ENCODE measurements at places on chromosomes 4 and X.

DNA sequence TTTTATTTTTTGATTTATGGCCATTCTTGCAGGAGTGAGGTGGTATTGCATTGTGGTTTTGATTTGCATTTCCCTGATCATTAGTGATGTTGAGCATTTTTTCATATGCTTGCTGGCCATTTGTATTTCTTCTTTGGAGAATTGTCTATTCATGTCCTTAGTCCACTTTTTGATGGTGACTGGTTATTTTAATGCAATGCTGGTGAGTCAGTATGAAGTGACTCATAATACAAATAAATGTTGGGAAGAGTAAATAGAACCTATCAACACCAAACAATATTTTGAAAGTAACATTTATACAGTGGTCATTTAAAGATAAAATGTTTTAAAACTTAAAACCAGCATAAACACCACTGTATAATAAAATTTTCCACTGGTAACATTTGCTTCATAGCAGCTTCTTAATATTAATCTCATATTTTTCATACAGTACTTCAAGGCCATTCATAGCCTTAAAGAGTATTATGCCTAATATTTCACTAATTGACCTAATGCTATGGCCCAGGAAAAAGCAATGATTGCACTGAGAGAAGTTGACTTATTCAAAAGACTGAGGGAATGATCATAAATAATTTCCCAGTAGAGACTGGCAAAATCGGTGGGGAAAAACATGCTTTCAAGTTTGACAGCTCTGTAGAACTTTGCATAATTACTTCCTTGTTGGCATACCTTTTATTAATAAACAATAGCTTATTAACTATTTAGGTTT is 33.9 kb downstream of the CASK start:
- peak; percentile 76 for DNase-seq

- DNase-seq, result peak; percentile 85
Observed at GRCh38 chrX:117990438-117990837, 126.2 kb downstream of the KLHL13 start.

DNA sequence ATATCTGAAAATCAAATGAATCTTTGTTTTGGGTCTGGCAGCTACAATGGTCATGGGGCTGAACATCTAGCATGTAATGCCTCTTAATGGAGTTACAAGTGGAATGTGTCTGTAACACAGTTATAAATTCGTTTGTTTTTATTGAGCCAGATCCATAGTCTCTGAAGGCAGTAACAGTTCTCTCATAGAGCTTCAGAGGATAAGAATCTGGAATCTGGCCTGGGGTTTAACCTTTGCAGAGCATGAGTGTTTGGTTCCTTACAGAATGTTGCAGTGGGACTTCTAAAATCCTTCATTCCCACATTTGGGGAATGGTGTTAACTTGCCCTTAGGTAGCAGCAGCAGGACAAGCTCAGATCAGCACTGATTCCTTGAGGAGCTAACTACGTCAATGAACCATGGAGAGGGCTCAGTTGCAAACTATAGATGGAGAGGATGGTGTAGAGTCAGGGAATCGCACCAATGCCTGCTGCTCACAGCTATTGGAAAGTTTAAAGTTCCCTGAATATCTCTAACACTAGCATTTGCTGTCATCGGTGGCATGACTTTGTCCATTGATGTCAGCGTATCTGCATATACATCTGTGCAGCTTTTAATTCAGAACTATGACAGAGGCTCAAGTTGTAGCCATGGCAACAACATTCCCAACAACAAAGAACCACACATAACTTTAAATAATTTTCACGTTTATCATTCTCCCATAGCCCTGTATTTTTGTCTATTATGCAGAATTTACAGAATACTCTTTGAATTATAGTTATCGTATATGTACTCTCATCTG is 72.2 kb downstream of the RASGEF1B start:
- no peak for DNase-seq

GRCh38 chr4:186249785-186250754 is 15.9 kb upstream of the F11 start:
- peak; percentile 58 for DNase-seq

DNA sequence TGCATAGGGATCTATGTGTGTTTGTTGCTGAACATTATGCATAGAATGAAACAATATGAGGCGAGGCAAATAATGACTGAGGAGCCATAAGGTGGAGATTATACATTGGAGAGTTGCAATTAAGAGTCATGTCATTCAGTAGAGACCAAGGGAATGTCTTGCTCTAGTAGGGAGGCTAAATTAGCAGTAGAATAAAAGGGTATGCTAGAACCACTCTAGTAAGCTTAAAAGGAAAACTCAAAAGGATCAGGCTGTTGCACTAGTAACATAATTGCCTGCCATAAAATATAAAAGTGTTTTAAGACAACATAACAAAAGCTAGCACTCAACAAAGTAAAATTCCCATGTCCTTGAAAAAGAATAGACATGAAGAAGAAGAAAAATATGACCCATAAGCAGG is 586.2 kb upstream of the DIAPH2 start:
- no peak for DNase-seq

- peak; percentile 0 for DNase-seq
Observed at GRCh38 chrX:68045008-68045577, 388.2 kb downstream of the OPHN1 start.

- DNase-seq, result no peak
Observed at GRCh38 chr4:186689476-186689875, 34.2 kb downstream of the FAT1 start.

DNA sequence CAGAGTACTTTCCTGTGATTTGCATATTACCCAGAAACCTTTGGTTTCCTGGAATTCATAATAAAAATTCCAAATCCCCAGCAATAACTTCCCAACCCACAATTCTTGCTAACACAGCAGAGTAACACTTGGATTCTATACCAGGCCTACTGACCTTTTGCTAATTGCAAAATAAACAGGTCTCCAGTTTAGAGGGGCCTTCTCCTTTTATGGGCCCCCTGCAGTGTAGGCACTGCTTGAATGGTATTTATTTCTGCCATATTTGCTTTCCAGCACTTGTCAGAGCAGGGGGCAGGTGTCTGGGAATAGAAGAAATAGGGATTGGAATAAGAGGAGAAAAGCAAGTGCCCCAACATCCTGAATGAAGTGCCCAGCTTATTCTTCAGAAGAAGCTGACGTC is 25.3 kb upstream of the GPC3 start:
- DNase-seq, result no peak

- DNase-seq, result no peak
Observed at GRCh38 chr4:42618023-42618422, 38.9 kb downstream of the ATP8A1 start.

DNA sequence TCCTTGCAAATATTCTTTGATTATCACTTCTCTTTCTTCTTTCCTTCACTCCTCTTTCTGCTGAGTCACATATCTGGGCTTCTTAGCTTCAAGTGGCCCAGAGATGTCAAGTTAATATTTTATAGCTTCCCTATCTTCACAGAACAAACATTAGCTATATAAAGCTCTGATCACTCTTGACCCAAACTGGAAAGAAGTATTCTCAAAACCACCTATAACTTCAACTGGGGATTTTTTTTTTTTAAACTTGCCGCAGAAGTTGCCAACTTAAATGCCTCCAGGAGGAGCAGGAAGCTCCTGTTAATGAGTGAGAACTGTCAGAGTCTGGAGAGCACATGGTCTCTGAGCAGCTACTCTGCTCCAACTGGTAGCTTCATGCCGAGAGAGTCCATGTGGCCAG is 233.3 kb upstream of the EDNRA start:
- no peak for DNase-seq

- DNase-seq, result no peak
Observed at GRCh38 chr4:54707406-54707805, 49.6 kb downstream of the KIT start.

DNA sequence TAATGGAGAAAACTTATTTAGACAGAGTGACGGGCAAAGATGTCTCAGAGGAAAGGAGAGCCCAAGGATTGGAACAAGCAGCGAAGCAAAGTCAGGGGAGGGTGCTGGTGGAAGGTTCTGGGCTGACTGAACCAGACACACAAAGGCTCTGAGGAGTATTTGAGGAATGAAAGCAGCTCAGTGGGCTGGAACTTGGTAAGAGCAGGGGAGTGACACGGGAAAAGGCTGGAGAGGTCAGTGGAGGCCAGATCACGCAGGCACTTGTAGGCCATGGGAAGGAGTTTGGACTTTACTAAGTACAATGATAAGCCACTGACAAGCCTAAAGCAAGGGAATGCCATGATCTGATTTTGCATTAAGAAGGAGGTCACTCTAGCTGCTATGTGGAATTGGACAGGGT is 71.4 kb downstream of the TSC22D3 start:
- no peak for DNase-seq

DNA sequence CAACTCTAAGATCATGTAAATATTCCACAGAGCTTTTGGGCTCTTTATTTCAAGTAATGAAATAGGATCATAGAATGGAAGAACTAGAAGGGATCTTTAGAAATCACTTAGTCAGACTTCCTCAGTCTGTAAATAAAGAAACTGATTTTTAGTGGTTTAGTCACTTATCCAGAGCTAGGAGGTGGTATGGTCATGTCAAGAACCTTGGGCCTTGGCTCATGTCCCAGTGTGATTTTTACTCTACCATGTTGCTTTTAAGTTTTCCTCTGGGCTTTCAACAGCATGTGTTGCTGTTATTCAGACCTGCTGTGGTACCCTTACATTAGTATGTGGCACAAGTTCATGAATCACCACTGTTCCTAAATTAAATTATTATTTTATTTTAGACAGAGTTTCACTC is 184.9 kb downstream of the FRAS1 start:
- DNase-seq, result peak; percentile 81

DNA sequence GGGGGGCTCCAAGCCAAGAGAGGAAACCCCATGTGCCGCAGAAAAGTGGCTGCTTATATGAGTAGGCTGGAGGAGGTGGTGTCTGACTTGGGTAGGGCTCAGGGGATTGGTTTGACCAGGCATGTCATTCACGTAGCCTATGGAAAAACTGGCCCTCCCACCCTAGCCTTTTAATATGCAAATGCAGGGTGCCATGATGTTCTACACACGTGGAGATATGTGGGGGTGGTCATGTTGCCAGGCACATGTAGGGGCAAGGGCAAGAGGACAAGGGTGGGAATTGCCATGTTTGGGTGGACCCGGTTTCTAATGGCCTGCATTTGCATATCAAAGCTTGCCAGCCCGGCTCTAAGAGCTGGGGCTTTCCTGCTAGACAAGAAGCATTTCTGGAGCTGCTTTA is 86.9 kb upstream of the SHISA3 start:
- no peak for DNase-seq

DNA sequence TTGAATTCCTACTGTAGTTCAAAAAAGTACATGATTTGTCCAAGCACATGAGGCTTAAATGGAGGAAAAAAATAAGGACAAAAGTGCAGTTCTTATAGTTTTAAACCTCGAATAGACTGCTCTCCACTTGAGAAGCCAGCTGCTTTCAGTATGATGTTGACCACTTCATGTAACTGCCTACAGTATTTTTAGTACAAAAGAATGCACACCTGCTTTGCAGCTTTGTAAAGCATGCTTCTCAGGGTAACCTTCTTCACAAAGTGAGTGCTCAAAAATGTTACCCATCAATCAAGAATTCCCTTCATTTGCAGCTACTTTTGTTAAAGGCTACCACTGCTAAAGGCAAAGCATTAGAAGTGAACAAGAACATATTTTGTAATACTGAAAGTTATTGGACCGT is 83.4 kb upstream of the FAM47B start:
- DNase-seq, result no peak

DNA sequence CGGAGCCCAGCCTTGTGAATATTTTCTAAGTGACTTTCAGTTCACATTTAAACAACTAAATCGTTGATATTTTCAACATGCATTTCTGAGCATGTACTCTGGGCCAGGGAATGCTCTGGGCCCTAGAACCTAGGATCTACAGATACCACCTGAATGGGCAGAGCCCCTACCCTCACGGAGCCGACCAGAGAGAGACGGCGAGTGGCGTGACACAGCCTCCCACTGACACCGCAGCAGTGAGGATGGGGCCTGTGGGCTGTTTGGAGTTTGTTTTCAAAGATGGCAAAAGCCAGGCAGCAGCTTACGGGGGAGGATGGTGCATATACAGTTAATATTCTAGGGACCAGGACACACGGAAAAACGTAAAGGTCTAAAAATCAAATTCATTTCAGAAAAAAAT is 17.7 kb downstream of the NELFA start:
- no peak for DNase-seq

- DNase-seq, result no peak
Observed at GRCh38 chr4:31737419-31737818, 1017.2 kb downstream of the PCDH7 start.

- no peak for DNase-seq
Observed at GRCh38 chr4:94650134-94650495, 107.6 kb upstream of the BMPR1B start.

DNA sequence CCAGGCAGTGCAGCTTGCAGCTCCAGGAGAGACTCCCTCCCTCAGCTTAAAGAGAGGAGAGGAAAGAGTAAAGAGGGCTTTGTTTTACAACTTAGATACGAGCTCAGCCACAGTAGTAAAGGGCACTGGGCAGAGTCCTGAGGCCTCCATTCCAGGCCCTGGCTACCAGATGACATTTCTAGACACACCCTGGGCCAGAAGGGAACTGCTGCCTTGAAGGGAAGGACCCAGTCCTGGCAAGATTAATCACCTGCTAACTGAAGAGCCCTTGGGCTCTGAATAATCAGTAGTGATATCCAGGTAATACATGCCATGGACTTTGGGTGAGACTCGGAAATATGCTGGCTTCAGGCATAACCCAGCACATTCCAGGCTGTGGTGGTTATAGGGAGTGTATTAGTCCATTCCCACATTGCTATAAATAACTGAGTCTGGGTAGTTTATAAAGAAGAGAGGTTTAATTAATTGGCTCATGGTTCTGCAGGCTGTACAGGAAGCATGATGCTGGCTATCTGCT is 15.3 kb upstream of the SLC16A2 start:
- DNase-seq, result no peak

DNA sequence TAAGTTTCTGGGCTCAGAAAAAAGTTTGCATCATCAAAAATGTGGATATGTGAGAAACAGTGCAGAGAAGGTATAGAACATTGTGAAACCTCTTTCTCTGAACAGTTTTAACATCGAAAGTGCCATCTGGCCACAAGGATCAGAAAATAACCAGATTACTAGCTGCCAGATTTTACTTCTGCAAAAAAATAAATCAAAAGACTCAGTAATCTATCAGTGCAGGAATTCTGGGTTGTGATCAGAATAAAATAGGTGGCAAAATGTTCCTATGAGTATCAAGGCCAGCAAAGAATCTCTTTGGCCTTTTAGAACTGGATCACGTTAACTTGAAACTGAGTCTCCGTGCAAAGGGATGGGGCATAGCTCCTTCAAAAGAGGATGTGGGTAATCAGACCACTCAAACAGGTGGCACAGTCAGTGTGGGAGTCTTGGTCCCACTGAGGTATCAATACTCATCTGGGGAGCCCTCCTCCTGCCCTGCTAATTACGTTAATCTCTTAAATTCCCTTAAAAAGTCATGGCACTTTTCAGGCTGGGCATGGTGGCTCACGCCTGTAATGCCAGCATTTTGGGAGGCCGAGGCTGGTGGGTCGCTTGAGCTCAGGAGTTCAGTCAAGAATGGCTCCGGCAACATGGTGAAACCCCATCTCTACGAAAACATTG is 26.7 kb upstream of the RBM47 start:
- DNase-seq, result no peak

DNA sequence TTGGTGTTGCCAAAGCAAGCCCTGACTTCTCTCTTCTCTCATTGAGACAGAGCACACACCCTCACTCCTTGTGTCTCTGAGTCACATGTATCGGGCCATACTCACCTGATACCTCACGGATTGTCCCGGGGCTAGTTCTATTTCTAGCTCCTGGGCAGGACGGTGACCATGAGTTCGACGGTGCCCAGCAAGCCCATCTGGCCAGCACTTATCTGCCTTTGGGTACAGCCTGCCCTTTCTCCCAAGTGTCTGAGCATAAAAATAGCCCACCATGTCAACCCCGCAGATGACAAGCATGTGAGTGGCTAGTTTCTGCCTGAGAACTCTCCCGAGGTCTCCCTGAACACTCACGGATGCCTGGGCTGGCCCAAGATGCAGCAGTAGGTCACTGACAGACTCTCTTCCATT is 158.5 kb downstream of the DHRSX start:
- peak; percentile 31 for DNase-seq

Measured in bronchial epithelial cell (primary cell).